ENCODE measurements at places on chromosomes 5 and 9. TPM values are rescaled to one million over a fixed set of nuclear protein-coding genes. Genes with fewer than 3 reads are reported as not detected.

TNFSF8 gene
- not detected for total RNA-seq

DNA sequence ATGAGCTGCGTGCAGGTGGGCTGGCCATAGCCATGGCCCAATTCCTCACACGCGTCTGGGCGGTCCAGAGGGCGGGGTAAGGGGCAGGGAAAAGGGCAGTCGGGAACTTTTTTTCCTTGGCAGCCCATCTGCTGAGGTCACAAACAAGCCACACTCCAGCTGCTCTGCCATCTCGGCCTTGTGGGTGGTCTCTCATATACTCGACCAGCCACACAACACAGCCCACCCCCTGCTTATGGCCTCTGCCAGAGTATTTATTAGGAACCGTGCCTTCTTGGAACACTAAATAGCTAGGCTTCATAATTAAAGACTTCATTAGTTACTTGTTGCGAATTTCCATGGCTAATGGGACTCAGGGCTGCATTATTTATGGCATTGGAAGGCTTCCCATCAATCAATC is 98.5 kb upstream of the LHFPL2 start:
- DNase-seq: no peak

SHB gene
- 9.9 TPM for total RNA-seq

NADK2 gene
- total RNA-seq: 41.2 TPM

NR2F1 gene
- 17.1 TPM for total RNA-seq

- no peak for DNase-seq
Measured at GRCh38 chr5:168939156-168939800, 360.1 kb upstream of the PANK3 start.

FOXD1 gene
- total RNA-seq: 50.0 TPM

DNA sequence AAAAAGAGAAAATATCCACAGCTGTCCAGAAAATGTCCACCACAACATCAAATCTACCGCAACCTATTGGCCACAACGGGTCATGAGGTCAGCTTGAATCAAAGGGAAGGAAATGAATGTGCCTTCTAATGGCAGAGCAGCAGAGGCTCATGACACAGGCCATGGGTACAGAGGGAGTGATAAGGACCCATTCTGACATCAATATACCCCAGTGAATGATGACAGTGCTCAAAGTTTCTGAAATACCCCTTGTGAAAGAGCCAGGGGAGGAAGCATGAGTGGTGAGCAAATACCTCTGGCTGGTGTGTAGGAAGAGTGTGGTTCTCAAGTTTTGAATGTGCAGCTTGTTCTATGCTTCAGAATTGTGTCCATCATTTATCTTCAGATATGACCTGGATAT is 348.2 kb downstream of the IRX1 start:
- DNase-seq: no peak

GRCh38 chr5:159331093-159331973 is 1.0 kb upstream of the IL12B start:
- peak; percentile 62 for DNase-seq

IL7R gene
- 12.6 TPM for total RNA-seq

DNA sequence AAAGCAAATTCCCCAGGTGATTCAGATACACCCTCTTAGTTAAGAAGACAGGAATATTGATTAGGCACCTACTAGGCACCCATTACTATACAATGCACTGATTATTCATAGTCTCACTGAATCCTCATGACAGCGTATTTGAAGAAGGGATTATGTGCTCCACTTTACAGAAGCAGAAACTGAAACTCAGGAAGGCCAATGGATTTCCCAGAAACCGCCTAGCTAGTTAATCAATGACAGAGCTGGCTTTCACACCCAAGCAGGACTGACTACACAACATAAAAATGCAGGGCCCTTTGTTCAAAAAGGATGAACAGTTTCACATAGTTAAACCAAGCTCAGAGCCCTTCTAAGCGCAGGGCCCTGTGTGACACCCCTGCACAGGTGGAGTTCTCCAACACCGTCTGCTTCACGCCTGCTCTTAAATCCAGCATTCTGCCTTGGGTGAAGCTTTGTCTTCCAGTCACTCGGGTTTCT is 117.3 kb downstream of the TTLL11 start:
- peak; percentile 72 for DNase-seq

GRCh38 chr5:65828022-65828896 is 98.1 kb upstream of the ERBIN start:
- peak; percentile 86 for DNase-seq

- DNase-seq: no peak
Measured at GRCh38 chr5:17951392-17952169, 317.3 kb downstream of the TAF11L14 start.

GRCh38 chr5:1010181-1010510 is 1.5 kb downstream of the NKD2 start:
- no peak for DNase-seq

- DNase-seq: no peak
Measured at GRCh38 chr5:171978519-171978918, 27.9 kb downstream of the FBXW11 start.

DNA sequence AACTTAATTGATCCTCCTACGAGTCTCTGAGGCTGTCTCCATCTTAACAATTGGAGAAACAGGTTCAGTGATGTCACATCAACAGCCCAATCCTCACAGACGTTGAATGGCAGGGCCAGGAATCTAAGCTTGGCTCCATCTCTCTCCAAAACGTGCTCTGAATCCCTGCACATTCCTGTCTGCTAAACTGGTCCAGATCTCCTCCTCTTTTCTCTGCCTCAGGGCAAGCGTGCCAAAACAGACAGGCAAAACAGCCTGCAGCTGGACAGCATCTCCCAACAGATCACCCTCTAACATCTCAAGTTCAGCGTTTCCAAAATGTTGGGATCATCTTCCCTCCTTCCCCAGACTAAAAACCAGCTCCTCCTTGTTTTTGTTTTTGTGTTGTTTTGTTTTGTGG is 6.6 kb downstream of the FBP1 start:
- peak; percentile 38 for DNase-seq

DNA sequence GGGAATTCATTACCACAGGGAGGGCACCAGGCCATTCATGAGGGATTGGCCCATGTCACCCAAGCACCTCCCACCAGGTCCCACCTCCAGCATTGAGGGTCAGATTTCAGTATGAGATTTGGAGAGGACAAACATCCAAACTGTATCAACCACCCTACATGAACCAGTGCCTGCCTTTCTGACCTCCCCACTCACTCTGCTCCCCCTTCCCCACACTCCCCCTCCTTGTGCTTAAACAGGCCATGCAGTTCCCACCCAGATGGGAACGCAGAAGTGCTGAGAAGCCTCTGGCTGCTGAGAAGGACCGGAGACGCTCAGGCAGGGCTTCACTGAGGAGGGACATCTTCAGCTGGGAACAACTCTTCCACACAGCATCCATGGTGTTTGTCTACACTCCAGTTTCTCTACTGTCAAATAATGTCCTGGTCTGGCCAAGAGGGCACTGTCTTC is 30.0 kb upstream of the ADAMTS2 start:
- DNase-seq: no peak

IL3 gene
- not detected for total RNA-seq

FOXD4 gene
- total RNA-seq: not detected

DNA sequence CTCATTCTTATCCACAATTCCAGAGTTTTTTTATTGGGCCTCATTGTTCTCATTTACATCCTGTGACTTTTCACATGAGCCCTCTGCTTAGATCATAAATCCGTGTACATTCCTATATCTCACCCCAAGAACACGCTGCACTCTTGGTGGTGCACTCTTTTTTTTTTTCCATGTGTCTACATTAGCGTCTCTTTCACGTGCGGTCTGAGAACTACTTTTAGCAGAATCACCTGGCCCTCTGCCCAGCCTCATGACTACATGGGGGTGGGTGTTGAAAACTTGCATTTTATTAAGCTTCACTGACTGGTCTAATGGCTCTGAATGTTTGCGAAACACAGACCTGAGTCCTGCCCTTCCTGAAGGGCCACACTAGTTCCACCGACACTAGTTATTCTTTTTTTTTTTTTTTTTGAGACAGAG is 18.6 kb downstream of the C9orf57 start:
- DNase-seq: peak; percentile 94

- no peak for DNase-seq
Measured at GRCh38 chr5:84478603-84479002, 93.9 kb upstream of the EDIL3 start.

DNA sequence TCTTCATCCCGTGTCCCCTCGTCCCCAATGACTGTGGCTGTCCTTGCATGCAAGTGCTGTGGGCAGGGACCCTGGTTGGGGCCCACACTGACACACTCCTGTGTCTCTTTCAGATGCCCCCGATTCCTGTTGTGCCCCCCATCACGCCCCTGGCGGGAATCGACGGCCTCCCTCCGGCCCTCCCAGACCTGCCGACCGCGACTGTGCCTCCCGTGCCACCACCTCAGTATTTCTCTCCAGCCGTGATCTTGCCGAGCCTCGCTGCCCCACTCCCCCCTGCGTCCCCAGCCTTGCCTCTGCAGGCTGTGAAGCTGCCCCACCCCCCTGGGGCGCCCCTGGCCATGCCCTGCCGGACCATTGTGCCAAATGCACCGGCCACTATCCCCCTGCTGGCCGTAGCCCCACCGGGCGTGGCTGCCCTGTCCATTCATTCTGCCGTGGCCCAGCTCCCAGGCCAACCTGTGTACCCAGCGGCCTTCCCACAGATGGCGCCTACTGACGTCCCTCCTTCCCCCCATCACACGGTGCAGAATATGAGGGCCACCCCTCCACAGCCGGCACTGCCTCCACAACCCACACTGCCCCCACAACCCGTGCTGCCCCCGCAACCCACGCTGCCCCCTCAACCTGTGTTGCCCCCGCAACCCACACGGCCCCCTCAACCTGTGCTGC is 75.0 kb downstream of the WNK2 start:
- no peak for DNase-seq

GRCh38 chr5:2546938-2547337 is 204.5 kb downstream of the IRX2 start:
- DNase-seq: no peak

GRCh38 chr9:137057545-137057944 is 3.7 kb upstream of the ENTPD2 start:
- no peak for DNase-seq

BTNL8 gene
- not detected for total RNA-seq

TRAF1 gene
- 0.38 TPM for total RNA-seq

GRCh38 chr9:130339306-130339705 is 73.7 kb downstream of the HMCN2 start:
- no peak for DNase-seq

WDR31 gene
- total RNA-seq: 0.97 TPM

DNA sequence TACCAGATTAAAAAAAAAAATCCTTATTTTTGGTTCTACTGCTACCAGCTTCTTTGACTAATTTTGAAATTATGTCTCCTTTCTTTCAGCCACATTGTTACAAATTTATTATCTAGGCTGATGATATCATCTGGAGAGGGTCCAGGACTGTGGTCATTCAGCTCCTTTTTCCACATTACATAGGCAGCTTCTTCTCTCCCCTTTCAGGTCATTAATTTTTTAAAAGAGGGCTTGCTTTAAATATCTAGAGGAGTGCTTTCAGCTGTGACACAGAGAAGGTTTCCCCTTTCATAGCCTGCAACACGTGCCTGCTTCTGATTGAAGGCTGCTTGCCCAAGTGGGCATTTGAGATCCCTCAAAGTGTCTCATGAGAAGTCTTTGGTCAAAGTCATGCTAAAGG is 155.7 kb upstream of the PAPPA start:
- DNase-seq: peak; percentile 84

DNA sequence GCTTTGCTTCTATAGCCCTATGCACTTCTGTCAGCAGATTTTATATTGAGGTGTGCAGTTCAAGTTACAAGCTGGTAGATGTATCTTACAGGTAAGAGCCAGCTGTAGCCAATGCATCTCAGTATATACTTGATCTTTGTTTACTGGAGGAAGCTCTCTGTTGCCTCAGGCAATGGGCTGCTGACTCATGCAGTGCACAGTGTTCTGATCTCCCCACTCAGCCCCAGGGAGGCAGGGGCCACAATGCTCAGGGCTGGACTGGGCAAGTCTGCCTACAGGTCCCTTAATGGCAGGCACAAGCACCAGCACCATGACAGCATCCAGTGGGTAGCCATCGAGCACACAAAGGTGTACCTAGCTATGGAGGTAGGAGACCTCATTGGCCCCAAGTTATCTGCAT is 178.8 kb upstream of the CDH10 start:
- DNase-seq: no peak

PPP3R2 gene
- total RNA-seq: not detected

DNA sequence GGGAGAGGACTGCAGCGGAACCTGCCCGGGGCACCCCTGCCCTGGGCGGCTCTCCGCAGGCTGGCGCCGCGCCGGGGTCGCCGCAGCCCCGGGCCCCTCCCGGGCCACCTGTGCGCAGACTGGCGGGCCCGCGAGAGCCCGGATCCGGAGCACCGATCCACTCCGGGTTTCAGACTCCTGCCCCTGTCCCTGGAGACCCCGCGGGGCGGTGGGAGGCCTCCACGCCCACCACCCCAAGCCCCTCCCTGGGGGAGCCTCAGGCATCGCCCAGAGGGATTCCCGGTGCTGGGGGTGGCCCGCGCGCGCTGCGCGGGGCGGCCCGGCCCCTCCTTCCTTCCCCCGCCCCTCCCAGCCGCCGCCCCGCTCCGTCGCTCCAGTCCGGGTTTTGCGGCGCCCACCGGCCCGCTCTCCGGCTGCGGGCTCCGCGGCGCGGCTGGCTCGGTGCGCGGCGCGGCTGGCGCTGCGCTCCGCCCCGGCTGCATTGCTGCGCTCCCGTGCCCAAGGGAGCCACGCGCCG is at the start of gene UNC5A:
Gene UNC5A (plus strand): TSS at position 479 of the 517 bp plus-strand sequence. CDS start 192 bp downstream, outside the sequence.
- no peak for DNase-seq

UGT3A1 gene
- total RNA-seq: not detected

- DNase-seq: no peak
Measured at GRCh38 chr5:7169240-7169878, 226.6 kb upstream of the ADCY2 start.

- DNase-seq: peak; percentile 96
Measured at GRCh38 chr5:56123531-56124243, 109.4 kb downstream of the ANKRD55 start.

- DNase-seq: no peak
Measured at GRCh38 chr5:108024986-108025385, 354.2 kb upstream of the EFNA5 start.

- DNase-seq: peak; percentile 64
Measured at GRCh38 chr5:154972476-154973080, 31.7 kb downstream of the MRPL22 start.

ZNF189 gene
- 10.2 TPM for total RNA-seq

NUTM2F gene
- not detected for total RNA-seq

GRCh38 chr9:134548185-134548584 is 93.4 kb upstream of the COL5A1 start:
- DNase-seq: no peak

DNA sequence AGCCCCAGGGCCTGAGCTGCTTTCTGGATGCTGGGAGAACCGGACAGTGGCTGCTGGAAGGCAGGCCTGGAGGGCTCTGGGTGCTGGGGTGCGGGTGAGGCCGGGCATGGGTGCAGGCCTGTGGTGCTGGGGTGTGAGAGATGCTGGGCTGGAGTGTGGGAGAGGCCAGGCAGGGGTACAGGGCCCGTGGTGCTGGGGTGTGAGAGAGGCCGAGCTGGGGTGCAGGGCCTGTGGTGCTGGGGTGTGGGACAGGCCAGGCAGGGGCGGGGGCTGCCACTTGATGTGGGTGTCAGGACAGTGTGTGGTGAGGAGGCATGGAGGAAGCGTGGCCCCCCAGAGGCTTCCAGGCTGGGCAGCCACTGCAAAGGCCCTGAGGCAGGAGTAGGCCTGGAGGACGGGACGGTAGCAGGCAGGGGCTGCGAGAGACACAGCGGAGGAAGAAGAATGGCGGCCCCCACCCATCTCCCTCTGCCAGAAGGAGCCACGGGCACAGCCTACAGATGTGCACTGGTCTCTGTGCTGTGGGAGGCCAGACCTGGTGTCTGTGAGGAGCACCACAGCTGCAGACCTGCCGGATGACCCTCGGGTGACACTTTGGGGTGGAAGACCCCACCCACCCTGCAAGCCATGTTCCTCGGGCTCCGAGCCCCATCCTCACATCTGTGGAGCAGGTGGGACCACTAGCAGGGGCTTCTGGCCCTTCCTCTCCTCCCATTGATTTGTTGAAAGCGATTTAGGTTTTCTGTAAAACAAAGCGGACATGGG is 9.3 kb downstream of the NKD2 start:
- DNase-seq: no peak

All from GM23248 (cell line).